ENCODE measurements at places on chromosomes 16 and 17. TPM values are rescaled to one million over a fixed set of nuclear protein-coding genes. Genes with fewer than 3 reads are reported as not detected.

The RBFOX1 gene
- total RNA-seq = 71.7 TPM

The HAS3 gene
- total RNA-seq = 1.7 TPM

The CCL3 gene
- total RNA-seq = 21.8 TPM

The SOX8 gene
- 64.0 TPM for total RNA-seq

The HNF1B gene
- not detected for total RNA-seq

The SMIM22 gene
- total RNA-seq = not detected

The C16orf86 gene
- total RNA-seq = 6.9 TPM

The SBK1 gene
- 7.7 TPM for total RNA-seq
